ENCODE measurements at places on chromosomes 5 and 9.

DNA sequence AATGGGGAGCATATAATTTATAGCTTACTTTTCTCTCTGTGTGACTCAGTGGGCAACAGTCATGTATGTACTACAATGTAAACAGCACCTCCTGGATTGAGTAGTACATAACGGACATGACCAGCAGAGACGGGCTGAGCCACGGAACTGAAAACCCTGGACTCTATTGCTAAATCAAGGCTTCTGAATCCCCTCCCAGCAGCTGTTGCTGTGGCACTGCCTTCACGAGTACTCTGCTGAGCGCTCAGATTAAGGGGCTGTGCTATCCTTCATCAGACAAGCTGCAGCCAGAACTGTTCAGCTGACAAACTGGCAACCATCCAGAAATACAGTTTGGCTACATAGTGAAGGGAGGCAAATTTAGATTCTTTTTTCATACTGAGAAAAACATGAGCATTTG lies 131.3 kb upstream of the CCDC180 start:
- DNase-seq, result no peak

DNA sequence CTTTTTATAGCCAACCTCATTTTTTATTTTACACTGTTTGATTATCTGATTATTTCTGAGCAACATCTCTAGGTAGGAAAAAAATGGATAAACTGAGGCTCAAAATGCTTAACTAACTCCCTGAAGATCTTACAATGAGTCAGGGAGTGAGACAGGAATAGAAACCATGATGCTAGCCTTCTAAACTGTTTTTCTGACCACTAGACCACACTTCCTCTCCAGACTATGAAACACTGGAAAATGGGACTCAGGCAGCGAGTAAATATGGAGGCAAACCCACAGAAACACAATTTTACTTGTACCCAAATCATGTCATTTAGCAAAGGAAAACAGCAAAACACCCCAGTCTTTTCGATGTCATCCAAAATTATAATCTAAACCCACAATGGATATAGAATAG lies 129.9 kb upstream of the ANKH start:
- no peak for DNase-seq

DNA sequence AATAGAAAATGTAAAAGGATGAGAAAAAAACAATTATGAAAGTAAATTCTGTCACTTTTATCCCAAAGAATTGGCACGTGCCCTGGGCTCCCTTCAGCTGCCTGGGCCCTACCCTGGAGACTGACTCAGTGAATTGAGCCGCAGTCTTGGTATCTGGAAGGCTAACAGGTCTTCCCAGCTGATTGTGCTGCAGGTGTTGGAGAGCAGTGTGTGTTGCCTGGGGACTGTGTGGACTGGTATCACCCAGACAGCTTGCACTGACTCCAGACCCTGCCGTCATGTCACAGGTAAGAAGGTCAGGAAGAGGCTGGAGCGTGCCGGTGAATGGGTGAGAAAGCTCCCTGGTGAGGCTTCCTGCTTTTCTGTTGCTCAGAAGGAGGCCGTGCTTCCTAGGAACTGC lies 83.3 kb downstream of the AOPEP start:
- DNase-seq, result no peak

GRCh38 chr9:114169029-114169951 lies 14.0 kb downstream of the COL27A1 start:
- DNase-seq, result no peak

DNA sequence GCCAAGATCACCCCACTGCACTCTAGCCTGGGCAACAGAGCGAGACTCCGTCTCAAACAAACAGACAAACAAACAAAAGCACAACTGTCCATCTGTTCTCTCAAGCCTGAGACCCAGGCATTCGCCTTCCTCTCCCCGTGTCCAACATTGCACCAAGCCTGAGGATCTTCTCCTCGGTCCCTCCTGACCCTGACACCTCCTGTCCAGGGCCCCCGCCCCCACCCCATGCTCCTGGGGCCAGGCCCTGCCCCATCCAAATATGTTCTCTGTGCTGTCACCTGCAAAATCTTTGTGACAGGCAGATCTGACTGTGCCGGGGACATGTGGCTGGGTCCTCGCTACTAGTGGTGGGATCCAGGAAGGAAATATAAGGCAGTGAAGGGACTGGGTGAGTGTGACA lies 33.4 kb upstream of the UNC5A start:
- DNase-seq, result no peak

- no peak for DNase-seq
These were observed 478.5 kb upstream of the SMARCA2 start for GRCh38 chr9:1536522-1537170.

DNA sequence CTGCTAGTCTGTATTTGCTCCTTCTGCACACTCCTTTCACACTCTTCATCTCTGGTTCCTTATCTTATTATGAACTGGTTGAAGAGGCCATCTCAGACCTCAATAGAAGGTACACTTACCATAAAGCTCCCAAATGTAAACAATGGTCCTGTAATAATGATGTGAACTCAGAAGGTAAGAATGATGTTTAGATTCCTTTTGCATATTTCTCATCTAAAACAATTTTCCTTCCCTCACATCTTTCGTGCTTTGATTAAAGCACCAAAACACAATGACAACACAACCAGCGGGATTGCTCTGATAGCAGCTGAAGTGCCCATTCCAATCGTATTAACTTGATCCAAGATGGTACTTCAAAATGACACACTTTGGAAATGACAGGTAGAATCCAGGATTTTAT lies 34.3 kb downstream of the NFIB start:
- no peak for DNase-seq

GRCh38 chr9:120137186-120137840 lies 442.7 kb downstream of the CDK5RAP2 start:
- DNase-seq, result no peak

- peak; percentile 91 for DNase-seq
These were observed 773 bp downstream of the SQSTM1 start for GRCh38 chr5:179821298-179822058.

- DNase-seq, result no peak
These were observed 206.0 kb upstream of the PRR16 start for GRCh38 chr5:120258123-120258522.

- DNase-seq, result no peak
These were observed 823 bp downstream of the ST6GALNAC6 start for GRCh38 chr9:127898433-127899127.

DNA sequence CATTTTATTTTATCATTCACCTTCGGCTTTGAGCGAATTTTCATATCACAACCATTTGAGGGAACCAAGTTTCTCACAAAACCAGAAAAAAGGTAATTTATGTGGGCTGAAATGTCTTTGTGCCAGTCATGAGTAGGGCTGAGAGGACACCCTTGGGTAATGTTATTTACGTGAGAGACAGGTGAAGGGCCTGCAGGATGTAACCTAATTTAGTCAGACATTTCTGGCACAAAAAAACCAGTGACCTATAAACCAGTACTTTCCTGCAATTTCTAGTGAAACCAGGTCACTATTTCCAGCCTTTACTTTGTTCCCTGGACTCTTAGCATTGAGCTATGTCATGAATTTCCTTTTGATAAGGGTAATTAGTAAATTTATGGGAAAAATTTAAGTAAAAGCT lies 17.2 kb upstream of the CCDC112 start:
- DNase-seq, result no peak

DNA sequence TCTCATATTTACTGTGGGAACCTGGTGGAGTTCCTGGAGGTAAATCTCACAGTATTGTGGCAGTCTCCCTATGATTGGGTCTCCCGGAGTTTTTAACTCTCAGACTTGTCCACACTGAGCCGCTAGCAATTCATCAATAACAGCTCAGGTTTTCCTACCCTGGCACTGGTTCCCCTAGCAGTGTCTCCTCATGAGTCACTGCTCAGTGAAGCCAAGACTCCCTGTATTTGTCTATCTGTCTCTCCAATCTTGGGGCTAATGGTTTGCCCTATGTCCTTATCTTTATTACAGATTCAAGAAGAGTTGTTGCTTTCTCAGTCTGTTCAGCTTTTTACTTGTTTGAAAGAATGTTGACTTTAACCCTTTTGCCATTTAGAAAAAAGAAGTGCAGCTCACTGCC lies 176.7 kb upstream of the FGF10 start:
- no peak for DNase-seq

DNA sequence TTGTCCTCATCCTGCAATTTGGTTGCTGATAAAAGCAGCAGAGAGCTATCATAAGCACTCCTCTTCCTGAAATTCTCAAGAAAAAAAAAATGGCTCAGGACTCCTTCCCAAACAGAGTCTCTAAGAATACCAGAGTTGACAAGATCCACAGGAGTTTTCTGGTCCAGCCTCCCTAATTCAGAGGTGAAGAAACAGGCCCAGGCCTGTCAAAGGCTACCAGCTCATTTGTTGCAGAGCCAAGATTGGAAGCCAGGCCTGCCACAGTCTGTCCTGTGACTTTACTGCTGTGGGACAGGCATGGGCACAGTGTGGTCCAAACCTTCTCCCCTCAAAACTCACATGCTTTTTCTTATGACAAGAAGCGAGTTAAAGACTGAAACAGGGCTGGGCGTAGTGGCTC lies 41.5 kb downstream of the NIPSNAP3B start:
- no peak for DNase-seq

- no peak for DNase-seq
These were observed 77.5 kb upstream of the FAM170A start for GRCh38 chr5:119551819-119552218.

GRCh38 chr9:137014776-137015539 lies 13.1 kb downstream of the ABCA2 start:
- no peak for DNase-seq

DNA sequence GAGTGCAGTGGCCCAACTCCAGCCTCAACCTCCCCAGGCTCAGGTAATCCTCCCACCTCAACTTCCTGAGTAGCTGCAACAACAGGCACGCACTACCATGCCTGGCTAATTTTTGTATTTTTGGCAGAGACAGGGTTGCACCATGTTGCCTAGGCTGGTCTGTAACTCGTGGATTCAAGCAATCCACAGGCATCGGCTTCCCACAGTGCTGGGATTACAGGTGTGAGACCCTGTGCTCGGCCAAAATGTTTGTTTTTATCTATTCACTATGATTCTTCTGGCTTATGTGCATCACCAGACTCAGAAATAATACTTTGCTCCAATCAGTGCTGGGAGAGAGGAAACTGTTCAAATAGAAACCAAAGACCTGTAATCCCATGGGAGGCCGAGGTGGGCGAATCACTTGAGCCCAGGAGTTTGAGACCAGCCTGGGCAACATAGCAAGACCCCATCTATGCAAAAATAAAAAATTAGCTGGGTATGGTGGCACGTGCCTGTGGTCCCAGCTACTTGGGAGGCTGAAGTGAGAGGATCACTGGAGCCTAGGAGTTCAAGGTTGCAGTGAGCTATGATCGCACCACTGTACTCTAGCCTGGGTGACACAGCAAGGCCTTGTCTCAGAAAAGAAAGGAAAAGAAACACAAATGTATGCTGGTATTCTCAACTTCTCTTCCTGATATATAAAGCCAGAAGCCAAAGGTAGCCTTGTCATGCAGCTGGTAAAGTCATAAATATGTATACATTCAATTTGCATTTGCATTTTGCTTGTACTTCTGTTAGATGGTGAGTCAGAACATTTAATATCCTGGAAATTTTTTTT lies 4.5 kb downstream of the PIP5K1B start:
- no peak for DNase-seq

GRCh38 chr5:83036991-83037575 lies 40.1 kb downstream of the TMEM167A start:
- no peak for DNase-seq

GRCh38 chr5:167248257-167248656 lies 1043.2 kb upstream of the WWC1 start:
- peak; percentile 32 for DNase-seq

- DNase-seq, result no peak
These were observed 88.3 kb upstream of the SARDH start for GRCh38 chr9:133826289-133827085.

- DNase-seq, result no peak
These were observed 876.1 kb downstream of the TLE4 start for GRCh38 chr9:80447876-80448275.

GRCh38 chr9:115694014-115694413 lies 459.6 kb upstream of the PAPPA start:
- DNase-seq, result no peak

DNA sequence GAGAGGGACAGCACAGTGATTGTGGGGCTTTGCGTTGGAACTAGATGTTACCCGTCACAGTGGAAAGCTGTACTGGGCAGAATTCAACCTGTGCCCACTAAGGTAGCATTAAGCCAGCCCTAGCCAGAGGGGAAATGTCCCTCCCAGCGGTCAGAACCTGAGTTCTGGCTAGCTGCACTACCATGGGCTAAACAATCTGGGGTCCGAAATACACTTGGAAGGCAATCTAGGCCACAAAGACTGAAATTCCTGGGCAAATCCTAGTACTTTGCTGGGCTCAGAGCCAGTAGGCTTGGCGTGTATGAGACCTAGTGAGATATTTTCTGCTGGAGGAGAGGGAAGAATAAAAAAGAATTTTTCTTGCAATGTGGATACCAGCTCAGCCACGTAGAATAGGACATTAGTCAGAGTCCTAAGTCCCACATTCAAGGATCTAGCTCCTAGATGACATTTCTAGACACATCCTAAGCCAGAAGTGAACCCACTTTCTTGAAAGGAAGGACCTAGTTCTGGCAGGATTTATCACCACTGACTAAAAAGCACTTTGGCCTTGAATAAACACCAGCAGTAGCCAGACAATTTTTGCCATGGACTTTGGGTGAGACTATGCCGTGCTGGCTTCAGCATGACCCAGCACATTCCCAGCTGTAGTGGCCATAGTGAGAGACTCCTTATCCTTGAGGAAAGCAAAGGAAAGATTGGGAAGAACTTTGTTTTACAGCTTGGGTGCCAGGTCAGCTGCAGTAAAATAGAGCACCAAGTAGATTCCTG lies 618.0 kb downstream of the BRINP1 start:
- no peak for DNase-seq

DNA sequence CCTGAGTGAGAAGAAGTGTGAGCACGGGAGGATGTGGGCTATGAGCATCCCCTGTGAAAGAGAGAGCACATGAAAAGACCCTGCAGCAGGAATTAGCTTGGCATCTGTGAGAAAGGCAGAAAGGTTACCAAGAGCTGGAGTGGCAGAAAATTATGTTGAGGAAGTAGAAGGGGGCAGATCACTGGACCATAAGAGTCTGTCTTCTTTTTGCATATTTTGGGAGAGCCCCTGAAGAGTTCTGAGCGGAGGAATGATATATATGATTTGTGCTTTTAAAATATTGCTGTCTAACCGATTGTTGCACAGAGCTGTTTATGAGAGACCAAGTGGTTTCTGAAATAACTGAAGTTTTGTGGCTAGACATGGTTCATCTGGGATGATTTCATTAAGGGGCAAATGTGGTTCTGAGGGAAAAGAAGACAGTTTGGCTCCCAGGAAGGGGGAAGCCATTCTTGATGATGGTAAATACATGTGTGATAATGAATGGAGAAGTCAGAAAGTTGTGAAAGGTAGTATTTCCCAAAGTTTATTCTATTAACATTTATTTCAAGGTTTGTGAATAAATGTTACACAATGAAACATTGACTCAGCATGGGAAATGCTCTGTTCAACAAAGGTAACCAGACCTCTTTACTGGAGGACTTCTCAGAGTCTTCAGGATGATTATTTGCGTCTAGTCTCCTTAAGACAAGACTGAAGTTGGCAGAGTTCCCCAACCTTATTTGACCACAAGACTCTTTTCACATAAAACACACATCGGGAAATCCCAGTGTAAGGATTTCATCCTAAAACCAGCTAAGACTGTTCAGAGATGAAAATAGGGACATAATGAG lies 31.5 kb upstream of the ADRB2 start:
- DNase-seq, result no peak
